ENCODE measurements at places on chromosomes 2 and 18.

- no peak overlapping the region for H3K27ac ChIP-seq
- no peaks in the 10 kb centered on the region for H3K36me3 ChIP-seq
- no peak for DNase-seq
- H3K4me1 ChIP-seq = no peaks in the 10 kb centered on the region
- H3K27me3 ChIP-seq = no peaks in the 10 kb centered on the region
- no peak overlapping the region for H3K4me3 ChIP-seq
Measured at GRCh38 chr2:173654161-173654895, 299.7 kb downstream of the CDCA7 start.

GRCh38 chr2:181675254-181675653, 5.1 kb downstream of the NEUROD1 start:
- no peaks in the 10 kb centered on the region for H3K4me1 ChIP-seq
- no peak for DNase-seq
- H3K27me3 ChIP-seq = no peaks in the 10 kb centered on the region
- no peak overlapping the region for H3K4me3 ChIP-seq

GRCh38 chr2:141611176-141611571, 519.6 kb downstream of the LRP1B start:
- no peaks in the 10 kb centered on the region for H3K36me3 ChIP-seq
- no peak overlapping the region for H3K4me3 ChIP-seq
- H3K27me3 ChIP-seq = no peaks in the 10 kb centered on the region
- H3K4me1 ChIP-seq = no peaks in the 10 kb centered on the region
- DNase-seq = no peak
- H3K27ac ChIP-seq = no peak overlapping the region

DNA sequence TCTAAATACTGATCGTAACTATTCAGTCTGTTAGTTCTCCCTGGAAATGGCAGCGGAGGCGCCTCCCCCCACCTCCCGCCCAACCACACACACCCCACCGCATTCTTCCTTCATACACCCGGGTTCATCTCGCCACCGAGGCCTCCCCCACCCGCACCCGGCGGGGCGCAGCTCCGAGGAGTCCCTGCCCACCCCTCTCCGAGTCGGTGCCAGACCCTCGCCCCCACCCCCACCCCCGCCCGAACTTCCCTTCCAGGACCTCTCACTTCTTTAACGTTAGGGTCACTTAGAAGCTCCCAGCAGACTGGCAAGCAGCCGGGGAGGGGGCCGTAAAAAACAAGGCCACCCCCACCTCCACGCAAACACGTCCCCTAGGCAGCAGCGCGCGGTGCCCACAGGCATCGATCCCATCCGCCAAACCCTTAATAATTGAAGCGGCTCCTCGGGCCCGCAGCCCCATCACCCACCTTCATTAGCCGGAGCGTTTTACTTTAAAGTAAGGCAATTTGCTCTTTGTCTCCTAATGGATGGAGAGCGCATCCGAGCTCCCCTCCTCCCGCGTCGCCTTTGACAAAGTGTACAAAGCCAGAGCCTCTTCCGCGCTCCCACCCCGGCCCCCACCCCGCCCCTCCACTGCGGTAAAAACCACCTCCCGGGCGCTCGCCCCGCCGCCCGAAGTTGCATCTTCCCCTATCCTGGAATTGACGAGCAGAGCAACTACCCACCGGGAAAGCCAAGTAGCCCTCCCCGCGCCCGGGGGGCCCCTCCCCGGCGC, 624 bp downstream of the ZNF516 start:
- H3K4me3 ChIP-seq = peak overlapping the region; percentile 70
- no peaks in the 10 kb centered on the region for H3K36me3 ChIP-seq
- H3K4me1 ChIP-seq = no peaks in the 10 kb centered on the region
- peak overlapping the region; percentile 89 for H3K27ac ChIP-seq
- peak; percentile 68 for DNase-seq
- no peaks in the 10 kb centered on the region for H3K27me3 ChIP-seq

- no peaks in the 10 kb centered on the region for H3K27me3 ChIP-seq
- H3K27ac ChIP-seq = no peak overlapping the region
- H3K36me3 ChIP-seq = no peaks in the 10 kb centered on the region
- H3K4me3 ChIP-seq = no peak overlapping the region
- H3K4me1 ChIP-seq = no peaks in the 10 kb centered on the region
Measured at GRCh38 chr2:110837446-110838409, 105.4 kb downstream of the ACOXL start.

DNA sequence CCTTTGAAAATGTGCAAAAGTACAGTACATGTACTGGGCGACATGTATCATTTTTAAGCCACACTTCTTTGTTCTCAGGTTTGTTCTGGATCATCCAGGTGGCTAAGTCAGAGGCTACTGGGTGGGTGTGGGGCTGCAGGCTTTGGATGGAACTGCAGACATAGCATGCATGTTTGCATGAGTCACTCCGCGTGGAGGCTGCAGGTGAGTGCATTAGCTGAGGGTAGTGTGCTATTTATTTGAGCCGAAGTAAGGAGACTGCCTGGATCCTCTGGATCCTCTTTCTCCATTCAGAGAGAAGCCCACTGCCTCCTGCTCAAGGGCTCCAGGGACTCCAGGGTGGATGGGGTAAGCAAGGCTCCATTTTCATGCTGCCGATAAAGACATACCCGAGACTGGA, 9.4 kb upstream of the NEURL3 start:
- H3K4me1 ChIP-seq = no peaks in the 10 kb centered on the region
- DNase-seq = no peak
- no peak overlapping the region for H3K4me3 ChIP-seq
- no peaks in the 10 kb centered on the region for H3K27me3 ChIP-seq
- no peak overlapping the region for H3K27ac ChIP-seq

- no peak for DNase-seq
- H3K27ac ChIP-seq = no peak overlapping the region
- H3K36me3 ChIP-seq = no peaks in the 10 kb centered on the region
Measured at GRCh38 chr2:186749219-186749618, 55.4 kb downstream of the FAM171B start.

DNA sequence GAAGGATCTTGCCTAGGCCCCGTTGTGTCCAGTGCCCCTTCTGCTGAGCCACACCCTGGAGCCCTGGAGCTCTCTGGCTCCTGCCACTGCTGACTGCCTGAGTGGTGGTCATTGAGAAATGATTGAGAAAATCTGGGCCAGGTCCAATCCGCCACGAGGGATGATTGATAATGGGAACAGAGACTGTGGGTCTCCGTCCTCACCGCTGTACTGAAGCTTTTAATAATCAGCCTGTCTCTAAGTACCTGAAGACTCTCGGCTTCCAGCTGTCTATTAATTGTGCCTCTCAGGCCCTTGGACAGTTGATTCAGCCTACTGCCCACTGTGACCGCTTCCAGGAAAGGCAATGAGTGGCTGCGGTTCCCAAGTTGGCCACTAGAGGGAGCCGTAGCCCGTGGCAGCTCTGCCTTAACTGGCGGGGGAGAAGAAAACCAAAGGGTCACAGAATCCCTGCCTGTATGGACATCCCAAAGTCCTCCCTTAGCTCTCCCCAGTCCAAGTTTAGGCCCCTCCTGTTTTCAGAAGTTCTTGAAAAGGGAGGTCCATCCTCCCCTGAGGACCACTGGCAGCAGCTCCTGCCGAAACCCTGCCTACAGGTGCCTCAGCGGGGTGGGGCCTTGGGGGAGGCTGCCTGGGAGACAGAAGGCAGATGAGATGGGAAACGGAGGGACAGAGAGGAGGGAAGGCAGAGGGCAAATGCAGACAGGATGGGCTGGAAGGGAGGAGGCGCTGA, 213.6 kb downstream of the TNS1 start:
- peak; percentile 93 for DNase-seq
- H3K36me3 ChIP-seq = no peaks in the 10 kb centered on the region
- peaks cover 5% of the 10 kb centered on the region for H3K4me1 ChIP-seq
- no peaks in the 10 kb centered on the region for H3K27me3 ChIP-seq

- DNase-seq = no peak
- H3K27ac ChIP-seq = no peak overlapping the region
- no peaks in the 10 kb centered on the region for H3K36me3 ChIP-seq
- H3K4me1 ChIP-seq = no peaks in the 10 kb centered on the region
- no peaks in the 10 kb centered on the region for H3K27me3 ChIP-seq
Measured at GRCh38 chr2:23410596-23410995, 25.6 kb downstream of the KLHL29 start.

- H3K4me3 ChIP-seq = no peak overlapping the region
- no peaks in the 10 kb centered on the region for H3K36me3 ChIP-seq
- H3K27ac ChIP-seq = no peak overlapping the region
- no peaks in the 10 kb centered on the region for H3K4me1 ChIP-seq
- no peaks in the 10 kb centered on the region for H3K27me3 ChIP-seq
Measured at GRCh38 chr2:24466871-24467870, 23.9 kb upstream of the NCOA1 start.

- H3K4me3 ChIP-seq = no peak overlapping the region
- no peaks in the 10 kb centered on the region for H3K4me1 ChIP-seq
- no peak for DNase-seq
- H3K27me3 ChIP-seq = no peaks in the 10 kb centered on the region
- H3K27ac ChIP-seq = no peak overlapping the region
Measured at GRCh38 chr2:106581328-106581727, 94.2 kb downstream of the CD8B2 start.

- H3K36me3 ChIP-seq = no peaks in the 10 kb centered on the region
- H3K27me3 ChIP-seq = no peaks in the 10 kb centered on the region
- H3K27ac ChIP-seq = no peak overlapping the region
- no peak overlapping the region for H3K4me3 ChIP-seq
Measured at GRCh38 chr2:62036761-62037250, 131.3 kb downstream of the COMMD1 start.

GRCh38 chr2:223046470-223047040, 5.4 kb upstream of the KCNE4 start:
- H3K27ac ChIP-seq = no peak overlapping the region
- H3K4me3 ChIP-seq = no peak overlapping the region
- peaks cover 4% of the 10 kb centered on the region for H3K4me1 ChIP-seq
- no peaks in the 10 kb centered on the region for H3K36me3 ChIP-seq
